Glomerular endothelial cell (primary cell): ENCODE measurements at places on chromosomes 7 and 10.

DNA sequence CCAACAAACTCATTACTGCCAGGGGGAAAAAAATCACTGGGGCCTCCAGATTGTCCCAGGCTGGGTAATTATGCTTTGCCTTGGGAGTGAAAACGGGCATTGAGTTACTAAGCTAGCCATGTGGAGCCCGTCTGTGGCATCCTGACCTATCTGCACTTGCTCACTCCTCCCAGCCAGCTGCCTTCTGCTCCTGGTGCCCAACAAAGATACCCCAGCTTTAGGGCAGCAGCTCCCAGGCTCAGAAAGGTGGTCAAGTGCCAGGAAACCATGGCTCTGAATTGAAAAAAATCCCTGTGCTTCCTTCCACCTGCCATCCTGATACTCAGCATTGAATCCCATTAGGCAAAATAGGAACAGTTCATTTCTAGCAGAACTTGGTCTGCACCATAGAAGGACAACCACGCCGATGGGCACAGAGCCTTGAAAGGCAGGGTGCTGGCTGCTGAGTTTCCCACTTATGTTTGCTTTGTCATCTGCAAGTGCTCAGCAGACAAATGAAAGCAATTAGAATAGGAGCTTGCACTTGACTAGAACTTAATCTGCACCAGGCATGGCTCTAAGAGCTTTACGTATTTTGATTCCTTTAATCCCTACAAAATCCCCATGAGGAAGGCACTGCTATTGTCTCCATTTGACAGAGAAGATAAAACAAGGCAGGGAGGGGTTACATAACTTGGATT is 42.8 kb downstream of the HSPA12A start:
- no peak for DNase-seq

GRCh38 chr10:83427101-83427500 is 712.2 kb upstream of the GHITM start:
- no peak for DNase-seq

DNA sequence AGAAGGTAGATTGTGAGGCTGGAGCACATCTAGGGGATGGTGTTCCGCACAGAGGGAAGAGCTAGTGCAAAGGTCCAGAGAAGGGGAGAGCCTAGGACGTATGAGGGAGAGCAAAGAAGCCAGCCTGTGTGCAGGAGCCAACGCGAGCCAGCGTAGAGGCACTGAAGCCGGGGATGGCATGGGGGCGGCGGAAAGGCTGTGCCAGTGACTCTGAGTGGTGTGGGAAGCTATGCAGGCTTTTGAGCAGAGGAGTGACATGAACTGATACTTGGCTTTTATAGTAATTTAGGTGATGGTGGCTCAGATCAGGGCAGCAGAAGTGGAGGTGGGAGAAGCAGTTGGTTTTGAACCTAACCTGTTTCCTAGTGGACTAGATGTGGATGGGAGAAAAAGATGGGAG is 65.8 kb downstream of the ATXN7L1 start:
- DNase-seq: no peak

GRCh38 chr10:30683496-30683895 is 53.9 kb upstream of the LYZL2 start:
- no peak for DNase-seq

GRCh38 chr7:29354340-29354739 is 159.8 kb downstream of the CHN2 start:
- DNase-seq: no peak

DNA sequence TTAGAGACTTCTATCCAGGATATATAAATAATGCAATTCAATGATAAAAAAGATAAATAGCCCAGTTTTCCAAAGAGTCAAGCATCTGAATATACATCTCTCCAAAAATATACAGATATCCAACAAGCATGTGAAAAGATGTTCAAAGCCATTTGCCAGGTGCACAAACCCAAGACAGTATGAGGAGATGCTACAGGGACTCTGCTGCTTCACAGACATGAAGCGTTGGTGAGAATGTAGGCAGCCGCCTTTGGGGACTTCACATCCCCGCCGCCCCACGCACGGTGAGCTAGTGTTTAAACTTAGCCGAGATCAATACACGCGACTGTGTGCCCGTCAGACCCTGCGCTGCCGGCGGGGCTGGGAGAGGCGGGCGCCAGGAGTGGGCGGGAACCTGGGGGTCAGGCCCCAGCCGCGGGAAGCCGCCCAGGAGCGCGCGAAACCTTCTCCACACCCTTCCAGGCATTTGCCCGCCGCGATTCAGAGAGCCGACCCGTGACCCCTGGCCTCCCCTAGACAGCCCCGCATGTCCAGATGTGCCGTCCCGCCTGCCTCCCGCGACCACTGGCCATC is 927 bp upstream of the ALOX5 start:
- DNase-seq: no peak

- DNase-seq: no peak
Observed at GRCh38 chr7:81500631-81501030, 269.2 kb downstream of the HGF start.

DNA sequence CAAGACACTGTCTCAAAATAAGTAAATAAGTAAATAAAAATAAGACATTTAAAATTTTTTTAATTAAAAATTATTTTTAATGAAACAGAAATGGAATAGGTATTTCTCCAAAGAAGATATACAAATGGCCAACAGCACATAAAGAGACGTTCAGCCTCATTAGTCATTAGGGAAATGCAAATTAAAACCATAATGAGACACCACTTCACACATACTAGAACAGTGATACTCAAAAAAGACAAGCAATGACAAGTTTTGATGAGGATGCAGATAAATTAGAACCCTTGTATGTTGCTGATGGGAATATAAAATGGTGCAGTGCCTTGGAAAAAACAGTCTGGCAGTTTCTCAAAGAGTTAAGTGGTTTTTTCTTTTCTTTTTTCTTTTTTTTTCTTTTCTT is 26.5 kb upstream of the C10orf67 start:
- DNase-seq: no peak
